ENCODE measurements at places on chromosomes 2 and 18.
A peak's percentile ranks its signal among the peaks of the same experiment; 100 is the strongest.

DNA sequence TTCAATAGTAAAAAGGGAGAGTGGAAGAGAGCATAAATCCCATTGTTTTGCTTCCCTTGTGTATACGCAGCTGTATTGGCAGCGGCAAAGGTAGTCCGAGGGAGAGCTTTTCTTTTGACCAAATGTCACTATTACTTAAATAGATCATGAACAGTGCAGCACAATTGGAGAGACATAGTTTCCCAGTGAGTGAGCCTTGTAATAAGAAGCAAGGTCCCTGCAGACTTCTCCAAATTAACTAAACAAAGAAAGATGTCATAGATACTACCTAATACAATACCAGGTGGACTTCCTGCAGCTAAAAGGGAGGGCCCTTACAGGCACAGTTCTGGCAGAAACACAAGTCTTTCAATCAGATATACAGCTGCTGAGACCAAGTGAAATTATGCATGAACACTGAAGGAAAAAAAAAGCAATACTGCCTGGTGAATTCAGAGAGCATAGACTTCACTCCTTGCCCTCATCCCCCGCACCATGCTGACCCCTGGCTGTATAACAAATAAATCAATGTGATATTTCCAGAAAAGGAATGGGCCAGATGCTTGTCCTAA, 404.7 kb upstream of the CDH2 start:
- DNase-seq, result no peak

GRCh38 chr2:241501551-241501950, 6.8 kb downstream of the STK25 start:
- no peak for DNase-seq

- no peak for DNase-seq
Observed at GRCh38 chr2:201788371-201788770, 7.6 kb upstream of the ALS2 start.

- no peak for DNase-seq
Observed at GRCh38 chr2:31253356-31254131, 19.6 kb downstream of the EHD3 start.

GRCh38 chr2:238388794-238389193, 37.9 kb upstream of the ASB1 start:
- no peak for DNase-seq

DNA sequence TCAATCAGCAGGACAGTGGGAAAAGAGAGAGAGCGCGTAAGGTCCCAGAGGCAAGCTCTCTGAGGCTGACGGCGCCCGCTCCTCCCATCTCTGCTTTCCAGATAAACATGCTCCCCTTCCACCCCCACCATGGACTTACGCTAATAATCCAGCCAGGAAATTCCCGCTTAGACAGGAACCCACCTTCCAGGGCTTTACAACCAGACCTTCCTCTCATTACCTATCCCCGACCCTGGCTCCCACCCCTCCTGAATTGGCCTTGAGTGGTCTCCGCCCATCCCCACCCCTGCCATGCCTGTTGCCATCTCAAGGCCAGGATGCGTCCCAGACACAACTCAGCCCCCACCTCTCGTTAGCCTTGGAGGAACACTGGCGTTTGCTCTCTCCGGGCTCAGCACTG, 131.1 kb downstream of the SMAD2 start:
- DNase-seq, result no peak

GRCh38 chr2:225086915-225087314, 44.6 kb upstream of the DOCK10 start:
- DNase-seq, result no peak

DNA sequence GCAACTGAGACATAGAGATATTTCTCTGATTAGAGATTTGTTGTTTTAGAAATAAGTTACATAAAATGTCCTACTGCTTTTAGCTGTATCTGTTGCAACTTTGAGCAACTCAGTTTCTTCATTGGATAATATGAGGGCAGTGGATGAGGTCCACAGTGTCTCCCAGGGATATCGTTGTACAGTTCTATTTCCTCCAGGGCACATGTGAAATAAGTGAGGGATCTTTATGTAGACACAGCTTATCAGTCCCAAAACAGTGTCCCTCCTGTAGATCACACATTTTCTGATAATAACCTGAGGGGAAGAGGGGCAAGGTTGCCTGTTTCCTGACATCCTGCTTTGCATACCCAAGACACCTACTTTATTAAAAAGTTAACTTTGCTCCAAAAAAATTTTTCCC, 1231.2 kb upstream of the ZEB2 start:
- no peak for DNase-seq

GRCh38 chr2:2837746-2838547, 506.9 kb upstream of the MYT1L start:
- no peak for DNase-seq

- DNase-seq, result no peak
Observed at GRCh38 chr2:159032580-159032979, 64.1 kb downstream of the TANC1 start.

- DNase-seq, result no peak
Observed at GRCh38 chr18:64972545-64972944, 778.3 kb upstream of the CDH7 start.

GRCh38 chr2:42886921-42887320, 94.5 kb upstream of the HAAO start:
- no peak for DNase-seq

DNA sequence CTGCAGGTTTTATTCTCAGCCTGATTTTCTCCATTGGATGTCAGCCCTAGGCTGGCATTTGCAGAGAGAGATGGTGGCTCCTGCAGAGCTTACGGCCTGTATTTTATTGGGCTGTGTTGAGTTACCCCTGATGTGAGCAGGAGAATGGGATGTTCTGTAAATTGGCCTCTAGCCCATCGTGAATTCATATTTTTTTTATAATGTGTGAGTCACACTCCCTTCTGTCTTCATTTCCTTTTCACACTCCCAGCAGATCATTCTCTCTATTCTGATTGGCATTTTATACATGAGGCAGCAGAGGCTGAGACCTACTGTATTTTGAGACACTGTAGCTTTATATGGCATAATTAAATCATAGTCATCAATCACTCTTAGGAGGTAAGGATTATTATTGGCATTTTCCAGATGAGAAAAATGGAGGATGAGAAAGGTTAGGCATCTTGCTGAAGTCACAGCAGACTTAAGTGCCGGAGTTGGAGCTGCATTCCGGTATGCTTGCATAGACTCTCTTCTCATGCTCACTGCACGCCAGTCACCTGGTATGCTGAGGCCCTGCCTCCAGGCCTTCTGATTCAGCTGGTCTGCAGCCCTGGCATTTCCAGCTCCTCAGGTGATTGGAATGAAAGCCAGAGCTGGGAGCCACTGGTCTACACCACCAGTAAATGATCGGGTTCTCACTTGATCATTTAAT, 142.4 kb downstream of the NEDD4L start:
- DNase-seq, result no peak

DNA sequence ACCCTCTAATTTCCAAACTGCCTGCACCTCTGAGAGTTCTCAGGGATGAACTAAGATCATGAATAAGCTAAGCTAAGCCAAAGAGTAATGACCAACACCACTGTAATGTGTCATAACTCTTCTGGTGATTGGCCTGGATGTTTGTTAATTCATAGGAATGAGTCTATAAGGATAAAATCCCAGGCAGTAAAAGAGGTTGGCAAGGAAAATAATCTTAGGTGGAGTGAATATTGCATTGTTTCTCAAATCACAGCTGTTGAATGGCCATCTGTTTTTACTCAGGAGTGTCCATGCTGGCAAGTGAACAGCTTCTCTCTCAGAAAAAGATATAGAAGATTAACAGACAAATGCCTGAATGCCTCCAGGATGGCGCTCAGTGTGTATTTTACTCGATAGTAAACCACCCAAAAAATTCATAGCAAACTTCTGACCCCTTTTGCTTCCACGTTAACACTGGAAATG, 60.8 kb upstream of the GLS start:
- no peak for DNase-seq

- no peak for DNase-seq
Observed at GRCh38 chr2:240451791-240452461, 16.5 kb downstream of the GPC1 start.

GRCh38 chr2:9556121-9556743, 602 bp upstream of the ADAM17 start:
- DNase-seq, result no peak

DNA sequence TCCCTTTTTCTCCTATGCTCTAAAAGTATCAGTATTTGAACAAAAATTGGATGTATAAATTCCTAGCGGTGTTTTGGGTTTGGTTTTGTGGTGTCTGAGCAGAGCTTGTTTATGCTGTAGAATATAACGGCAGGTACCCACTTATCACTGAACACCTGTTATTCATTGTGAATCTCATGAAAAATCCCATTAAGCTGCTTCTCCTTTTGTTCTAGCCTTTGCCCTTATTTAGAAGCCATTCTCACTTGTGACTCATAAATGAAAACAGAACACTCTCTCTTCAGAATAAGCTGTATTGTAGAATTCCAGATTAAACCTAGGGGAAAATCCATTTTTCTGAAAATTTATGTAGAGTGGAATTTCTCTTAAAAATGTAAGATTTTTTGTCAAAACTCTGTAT, 104.0 kb downstream of the PRPF40A start:
- DNase-seq, result peak; percentile 20

DNA sequence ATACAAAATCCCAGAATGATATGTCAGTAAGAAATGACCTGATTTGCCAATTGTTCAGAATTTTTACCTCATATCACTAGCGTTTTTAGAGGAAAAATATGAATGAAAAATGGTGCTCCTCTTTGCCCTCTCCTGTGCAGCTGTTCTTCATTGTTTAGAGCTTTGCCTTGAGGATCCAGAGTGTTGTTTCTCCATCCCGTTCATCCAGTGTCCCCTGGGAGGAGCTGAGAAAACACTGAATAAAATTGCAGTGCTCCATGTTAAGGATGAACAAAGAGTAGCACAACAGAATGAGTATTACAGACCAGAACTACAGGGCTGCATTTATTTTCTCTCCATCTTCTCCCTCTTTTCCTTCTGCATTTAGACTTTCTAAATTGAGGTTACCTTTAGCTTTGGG, 133.1 kb downstream of the ADCYAP1 start:
- no peak for DNase-seq

- DNase-seq, result no peak
Observed at GRCh38 chr2:72204156-72204785, 56.6 kb upstream of the CYP26B1 start.

GRCh38 chr2:61368687-61369665, 101.9 kb downstream of the USP34 start:
- no peak for DNase-seq

DNA sequence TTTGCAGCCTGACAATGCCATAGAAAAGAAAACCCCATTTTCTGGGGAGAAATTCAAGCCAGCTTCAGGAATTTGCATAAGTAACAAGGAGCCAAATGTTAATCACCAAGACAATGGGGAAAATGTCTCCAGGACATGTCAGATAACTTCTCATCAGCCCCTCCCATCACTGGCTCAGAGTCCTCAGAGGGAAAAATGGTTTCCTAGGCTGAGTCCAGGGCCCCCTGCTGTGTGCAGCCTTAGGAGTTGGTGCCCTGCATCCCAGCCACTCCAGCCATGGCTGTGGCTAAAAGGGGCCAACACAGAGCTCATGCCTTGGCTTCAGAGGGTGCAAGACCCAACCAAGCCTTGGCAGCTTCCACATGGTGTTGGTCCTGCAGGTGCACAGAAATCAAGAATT, 63.7 kb upstream of the FANCL start:
- DNase-seq, result no peak

GRCh38 chr2:184190725-184191124, 407.6 kb upstream of the ZNF804A start:
- no peak for DNase-seq

DNA sequence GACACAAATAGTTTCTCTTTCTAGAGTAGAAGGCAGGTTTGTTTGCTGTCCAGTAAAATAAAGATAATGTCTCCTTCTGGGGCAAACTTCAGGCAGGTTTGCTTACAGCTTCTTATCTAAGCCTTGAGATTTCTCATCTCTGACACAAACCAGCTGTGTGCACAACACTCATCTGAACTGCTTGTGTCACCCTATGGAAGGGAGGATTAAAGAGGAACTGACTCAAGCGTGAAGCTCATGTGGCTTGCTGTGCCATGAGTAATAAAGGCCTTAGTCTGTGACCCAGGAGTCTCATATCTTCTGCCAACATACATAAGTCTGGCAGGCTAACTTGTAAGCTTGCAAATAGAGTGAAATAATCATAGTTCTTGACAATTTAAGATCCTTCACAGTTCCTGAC, 24.2 kb upstream of the CPO start:
- no peak for DNase-seq

DNA sequence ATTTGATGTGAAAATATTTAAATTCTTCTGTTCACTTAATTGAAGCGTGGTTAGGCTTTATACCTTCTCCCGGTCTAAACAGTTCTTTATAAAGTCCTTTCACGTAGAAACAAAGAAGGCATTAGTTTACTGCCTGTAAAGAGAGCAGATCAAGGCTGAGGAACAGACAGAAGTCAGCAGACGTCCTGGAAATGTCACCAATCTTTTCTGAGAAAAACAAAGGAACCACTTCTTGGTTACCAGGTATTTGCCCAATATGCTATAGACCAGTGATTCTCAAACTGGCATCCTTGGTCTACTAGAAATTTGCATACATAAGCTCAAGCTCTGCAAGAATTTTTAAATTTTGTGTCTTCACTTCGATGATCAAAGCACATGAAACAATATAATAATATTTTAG, 89.2 kb upstream of the STK17B start:
- DNase-seq, result no peak

- no peak for DNase-seq
Observed at GRCh38 chr2:19349911-19350677, 8.3 kb downstream of the OSR1 start.

DNA sequence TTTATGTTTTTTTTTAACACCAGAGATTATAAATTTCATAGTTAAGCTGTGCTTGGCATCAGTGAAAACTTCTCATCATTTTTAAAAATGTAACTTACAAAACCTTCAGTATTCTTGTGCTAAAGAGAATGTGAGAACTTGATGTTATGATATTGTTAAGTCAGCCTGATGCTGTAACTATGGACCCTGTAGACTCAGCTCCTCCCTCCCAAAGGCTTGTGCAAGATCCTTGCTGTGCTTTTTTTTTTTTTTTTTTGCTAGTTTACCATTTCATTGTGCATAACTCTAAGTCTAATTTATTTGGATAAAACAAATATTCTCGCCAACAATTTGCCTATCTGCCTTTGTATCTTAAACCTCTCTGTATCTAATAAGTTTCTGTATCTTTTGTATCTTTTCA, 12.9 kb upstream of the TFPI start:
- no peak for DNase-seq

GRCh38 chr18:8960740-8961657, 141.5 kb upstream of the NDUFV2 start:
- DNase-seq, result no peak

Measured in NCI-H2029 treated with DMSO at 0.1 percent for 48 hours (cell line).